Stimulated activated CD8-positive, alpha-beta memory T cell treated with anti-CD3 and anti-CD28 coated beads, Interleukin-4, amount 100 ng/mL, for 24 hours (primary cell): ENCODE measurements at places on chromosomes 6 and 20.

DNA sequence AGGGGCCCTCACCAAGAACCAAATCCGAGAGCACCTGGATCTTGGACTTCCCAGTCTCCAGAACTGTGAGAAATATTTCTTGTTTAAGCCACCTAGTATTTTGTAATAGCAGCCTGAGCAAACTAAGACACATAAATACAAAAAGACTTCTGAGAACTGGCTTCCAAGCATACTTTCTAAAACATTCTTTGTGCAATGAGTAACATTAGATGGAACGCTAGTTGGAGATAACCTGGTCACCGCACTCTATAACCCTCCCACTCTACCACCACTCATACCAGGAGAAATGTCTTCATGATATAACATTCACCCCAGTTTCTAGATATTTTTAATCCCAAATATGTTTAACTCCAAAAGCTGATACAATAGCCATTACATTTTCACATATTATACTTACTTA lies 169.5 kb upstream of the THEMIS start:
- no peak for DNase-seq

DNA sequence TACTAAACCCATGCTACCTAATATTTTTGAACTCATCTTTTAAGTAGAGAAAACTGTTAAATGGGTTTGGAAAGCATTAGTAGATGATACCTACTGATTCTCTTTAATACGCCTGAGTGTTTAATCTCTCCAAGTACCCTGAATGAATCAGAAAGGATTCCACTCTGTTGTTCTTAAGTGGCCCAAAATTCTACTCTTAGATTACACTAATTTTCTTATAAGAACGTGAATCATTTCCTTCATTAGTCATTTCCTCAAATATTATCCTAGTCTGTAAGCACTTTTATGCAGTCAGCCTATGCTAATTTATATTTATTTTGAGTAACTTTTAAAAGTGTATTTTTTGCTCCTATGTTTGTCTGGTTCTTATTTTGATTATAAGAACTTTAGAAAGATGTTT lies 380.0 kb downstream of the BTBD9 start:
- DNase-seq: no peak

- no peak for DNase-seq
These were observed at the start of gene GPR31 for GRCh38 chr6:167157863-167158262. Gene GPR31 (minus strand): TSS chr6:167157980. CDS start chr6:167157831, 149 bp downstream.

DNA sequence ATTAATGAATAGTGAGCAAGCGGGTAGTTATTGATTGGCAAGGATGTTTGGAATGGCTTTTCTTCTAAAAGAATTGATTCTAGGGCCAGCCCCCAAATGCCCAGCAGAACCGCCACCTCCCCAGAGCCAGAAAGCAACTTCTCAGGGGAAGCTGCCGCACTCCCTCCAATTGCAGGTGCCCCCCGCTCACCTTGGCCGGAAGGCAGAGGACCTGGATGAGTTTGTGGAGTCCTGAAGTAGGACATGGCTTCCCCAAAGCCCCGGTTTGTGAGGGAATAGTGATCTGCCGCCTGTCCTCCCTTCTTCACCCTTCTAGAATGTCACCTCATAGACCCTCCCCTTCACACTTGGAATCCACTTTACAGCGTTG lies at the start of gene SPATA25:
Gene SPATA25, minus strand, starts transcription at position 277 of the 370 bp plus-strand sequence. Its CDS starts 32 bp downstream, at position 245.
- no peak for DNase-seq

DNA sequence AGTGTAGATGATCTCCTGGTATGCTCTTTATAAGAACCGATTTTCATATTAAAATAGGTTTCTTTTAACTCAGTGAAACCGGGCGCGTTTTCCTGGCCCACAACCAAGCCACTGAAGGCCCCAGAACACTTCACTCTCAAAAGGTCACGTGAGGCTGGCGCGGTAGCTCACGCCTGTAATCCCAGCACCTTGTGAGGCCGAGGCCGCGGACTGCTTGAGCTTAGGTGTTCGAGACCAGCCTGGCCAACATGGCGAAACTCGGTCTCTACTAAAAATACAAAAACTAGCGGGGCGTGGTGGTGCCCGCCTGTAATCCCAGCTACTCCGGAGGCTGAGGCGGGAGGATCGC lies 402 bp upstream of the TAF8 start:
- DNase-seq: no peak

GRCh38 chr6:11607383-11607782 lies 69.8 kb downstream of the TMEM170B start:
- DNase-seq: no peak

GRCh38 chr6:145749632-145750031 lies 14.3 kb upstream of the EPM2A start:
- no peak for DNase-seq

GRCh38 chr6:143176090-143177021 lies 115.7 kb downstream of the AIG1 start:
- no peak for DNase-seq

DNA sequence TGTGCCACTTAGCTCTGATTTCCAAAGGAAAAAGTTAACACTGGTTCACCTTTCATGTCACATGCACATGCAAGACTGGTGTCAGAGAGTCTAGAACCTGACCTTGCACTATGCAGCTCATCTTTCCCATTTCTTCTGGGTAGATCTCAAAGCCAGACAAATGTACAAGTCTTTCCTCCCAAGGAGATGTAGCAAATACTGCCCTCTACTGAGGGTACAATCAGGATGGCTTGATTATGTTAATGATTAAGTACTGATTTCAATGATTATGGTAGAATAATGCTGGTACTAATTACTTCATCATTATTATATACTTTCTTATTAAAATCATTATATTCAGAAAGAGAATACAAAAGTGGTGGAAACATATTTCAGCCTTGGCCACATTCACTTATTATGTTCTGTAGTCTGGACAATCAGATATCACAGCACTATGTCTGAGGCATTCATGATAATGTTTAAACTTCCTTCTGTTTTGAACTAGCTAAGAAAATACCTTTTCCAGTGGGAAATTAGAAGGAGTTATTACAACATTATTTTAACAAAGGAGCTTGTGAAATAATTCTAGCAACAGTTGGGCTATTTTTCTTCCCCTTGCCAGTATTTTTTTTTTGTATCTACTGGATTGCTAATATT lies 68.5 kb upstream of the FOXO3 start:
- no peak for DNase-seq

DNA sequence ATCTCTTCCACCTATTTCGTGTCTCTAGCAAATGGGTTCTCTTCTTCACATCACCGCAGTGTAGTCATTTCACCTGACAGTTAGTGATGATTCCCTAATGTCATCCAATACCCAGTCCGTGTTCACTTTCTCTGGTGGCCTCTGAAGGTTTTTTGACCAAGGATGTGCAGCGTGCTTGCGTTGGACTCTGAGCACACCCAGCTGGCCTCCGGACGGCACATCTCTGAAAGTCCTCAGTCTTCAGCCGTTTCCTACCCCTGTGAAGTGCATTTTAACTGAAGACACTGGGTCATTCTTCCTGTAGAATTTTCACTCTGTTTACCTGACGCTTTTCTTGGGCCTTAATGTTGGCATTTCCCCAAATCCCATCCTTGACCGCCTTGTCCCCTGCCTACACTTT lies 98.7 kb downstream of the ERMARD start:
- DNase-seq: no peak

DNA sequence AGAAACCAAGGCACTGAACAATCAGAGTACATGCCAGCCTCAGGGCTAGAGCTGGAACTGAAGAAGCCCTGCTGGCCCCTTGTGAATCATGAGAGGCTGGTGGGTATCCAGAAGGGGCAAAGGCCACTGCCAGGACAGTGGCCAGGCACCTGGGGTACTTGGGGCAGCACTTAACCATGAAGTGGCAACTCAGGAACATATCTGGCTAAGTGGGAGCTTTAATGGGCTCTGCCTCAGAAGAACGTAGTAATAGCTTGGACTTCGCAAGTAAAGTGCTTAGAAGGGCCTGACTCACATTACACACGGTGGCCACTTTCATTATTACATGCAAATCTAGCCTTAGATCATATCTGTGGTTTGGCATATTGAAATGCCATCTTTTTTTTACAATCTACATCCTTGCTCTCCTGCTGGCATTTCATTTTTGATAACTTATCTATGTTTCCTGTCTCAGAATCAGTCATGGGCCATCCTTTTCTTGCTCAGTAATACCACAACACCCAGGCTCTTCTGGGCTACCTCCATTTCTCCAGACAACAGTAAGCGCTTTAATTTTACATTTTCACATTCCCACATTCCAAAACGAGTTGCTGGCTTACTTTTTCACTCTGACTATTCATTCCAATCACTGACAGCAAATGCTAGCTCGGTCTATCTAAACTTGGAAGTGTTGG lies 21.6 kb downstream of the NAPB start:
- no peak for DNase-seq

GRCh38 chr6:150406948-150407347 lies 38.1 kb downstream of the IYD start:
- DNase-seq: no peak

DNA sequence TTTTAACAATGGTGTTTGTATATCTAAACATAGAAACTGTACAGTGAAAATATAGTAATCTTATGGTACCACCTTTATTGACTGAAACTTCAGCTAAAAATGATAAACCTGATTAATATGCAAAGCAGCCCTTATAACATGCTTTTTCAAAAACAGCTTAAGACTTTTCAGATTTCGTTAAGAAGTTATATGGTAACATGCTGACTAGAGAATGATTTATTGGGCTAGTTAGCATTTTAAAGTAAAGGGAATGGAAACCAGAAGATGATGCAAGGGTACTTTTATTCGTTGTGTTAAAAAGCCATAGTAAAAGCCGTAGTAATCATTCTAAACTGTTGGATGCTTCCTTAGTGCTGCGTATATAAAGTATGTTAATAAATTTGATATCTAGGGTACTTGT lies 50.5 kb downstream of the CBFA2T2 start:
- no peak for DNase-seq

GRCh38 chr6:165647041-165647440 lies 16.0 kb downstream of the PDE10A start:
- DNase-seq: no peak

- no peak for DNase-seq
These were observed 580.0 kb upstream of the ZNF337 start for GRCh38 chr20:26276554-26277210.

DNA sequence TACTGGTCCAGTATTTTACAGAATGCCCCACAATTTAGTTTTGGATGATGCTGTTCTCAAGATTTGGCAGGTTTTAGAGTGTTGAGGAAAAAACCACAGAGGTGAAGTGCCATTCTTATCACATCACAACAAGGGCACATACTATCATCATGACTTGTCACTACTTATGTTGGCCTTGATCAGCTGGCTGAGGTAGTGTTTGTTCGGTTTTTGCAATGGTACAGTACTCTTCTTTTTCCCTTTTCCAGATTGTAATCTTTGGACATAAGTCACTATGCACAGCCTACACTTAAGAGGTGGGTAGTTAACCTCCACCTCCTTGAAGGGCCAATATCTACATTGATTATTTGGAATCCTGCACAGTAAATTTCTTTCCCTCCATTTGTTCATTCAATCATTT lies 8.8 kb downstream of the TENT5A start:
- DNase-seq: no peak

- DNase-seq: no peak
These were observed 156.1 kb downstream of the UBE3D start for GRCh38 chr6:82909551-82909950.

DNA sequence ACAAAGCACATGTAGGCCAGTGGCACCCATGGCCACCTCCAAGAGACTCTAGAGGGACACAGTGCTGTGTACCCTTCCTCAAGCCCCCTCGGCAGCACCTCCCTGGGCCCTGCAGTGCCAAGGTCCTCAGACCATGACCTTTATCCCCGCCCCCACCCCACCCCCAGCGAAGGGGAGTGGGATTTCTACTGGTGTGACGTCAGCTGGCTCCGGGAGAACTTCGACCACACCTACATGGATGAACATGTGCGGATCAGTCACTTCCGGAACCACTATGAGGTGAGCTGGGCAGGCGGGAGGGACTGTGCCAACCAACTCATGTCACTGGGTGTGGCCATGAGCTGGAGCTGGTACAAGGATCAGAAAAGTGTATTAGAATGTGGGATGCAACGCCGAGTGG lies 38.0 kb downstream of the TTLL9 start:
- no peak for DNase-seq

DNA sequence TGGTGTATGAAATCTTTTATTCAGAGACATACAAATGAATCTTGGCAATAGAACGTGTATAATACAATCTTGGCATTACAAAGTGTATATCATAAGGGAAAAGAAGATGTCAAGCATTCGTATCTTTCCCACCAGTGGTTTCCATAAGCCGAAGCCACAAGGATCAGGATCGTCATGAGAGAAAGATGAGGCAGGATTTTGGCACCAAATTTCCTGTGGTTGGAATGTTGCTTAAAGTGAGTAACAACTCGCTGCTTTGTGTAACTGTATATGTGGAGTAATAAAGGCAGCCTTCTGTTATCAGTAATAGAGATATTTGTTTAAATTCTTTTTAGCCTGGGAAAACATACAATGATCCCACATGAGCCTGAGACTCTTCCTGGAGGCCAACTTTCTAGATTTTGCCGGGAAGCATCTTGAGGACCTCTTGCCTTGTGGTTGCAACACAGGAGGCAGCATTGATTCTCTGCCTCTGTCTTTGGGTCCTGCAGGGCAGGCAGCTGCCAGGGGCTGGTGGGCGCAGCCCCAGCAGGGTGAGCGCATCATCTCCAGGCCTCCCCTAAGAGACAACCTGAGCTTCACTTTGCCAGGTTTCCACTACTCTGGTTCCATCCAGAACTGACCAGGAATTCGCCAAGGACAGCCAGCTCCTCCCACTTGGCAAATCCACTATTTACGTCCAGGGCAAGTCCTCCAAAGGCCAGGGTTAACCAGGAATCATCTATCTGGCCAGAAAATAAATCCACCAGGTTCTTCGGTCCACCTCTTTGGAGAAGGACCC lies 230.9 kb upstream of the SULF2 start:
- no peak for DNase-seq

DNA sequence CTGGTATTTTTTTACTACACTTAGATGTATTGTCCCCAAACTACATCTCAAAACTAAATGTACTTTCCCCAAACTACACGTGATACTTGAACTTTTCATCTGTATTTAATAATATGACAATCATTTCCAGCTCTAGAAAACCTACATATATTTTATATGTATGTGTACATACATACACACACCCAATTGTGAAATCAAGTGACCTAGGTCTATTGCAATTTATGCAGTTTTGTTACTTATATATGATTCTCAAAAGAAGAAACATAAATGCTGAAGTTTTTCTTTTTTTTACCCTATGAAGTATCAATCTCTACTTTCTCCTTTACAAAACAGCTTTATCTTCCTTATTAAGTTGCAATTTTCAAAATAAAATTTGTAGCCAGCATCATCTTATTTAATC lies 4.7 kb downstream of the ADNP start:
- no peak for DNase-seq

GRCh38 chr6:3751077-3751729 lies at the start of gene PXDC1:
Gene PXDC1 (minus strand): TSS chr6:3751713. CDS start chr6:3751531, 182 bp downstream.
- no peak for DNase-seq

DNA sequence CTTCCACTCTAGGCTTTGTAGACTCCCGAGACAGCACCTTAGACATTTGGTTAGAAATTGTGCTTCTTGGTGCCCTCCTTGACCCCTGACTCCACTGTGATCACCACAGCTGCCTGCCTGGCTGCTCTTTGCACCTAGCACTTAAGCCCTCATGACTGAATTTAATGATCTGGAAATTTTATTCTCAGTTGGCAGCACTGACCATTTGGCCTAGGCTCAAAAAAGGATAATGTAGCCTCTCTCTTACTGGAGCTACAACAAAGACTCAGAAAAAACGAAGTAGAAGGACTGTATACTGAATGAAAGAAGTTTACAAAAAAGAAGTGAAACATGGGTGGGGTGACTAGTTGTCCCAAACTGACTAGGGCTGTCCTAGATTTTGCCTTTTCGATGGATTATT lies 11.3 kb upstream of the ABRACL start:
- DNase-seq: no peak
